ENCODE measurements at places on chromosomes 5 and 9.

DNA sequence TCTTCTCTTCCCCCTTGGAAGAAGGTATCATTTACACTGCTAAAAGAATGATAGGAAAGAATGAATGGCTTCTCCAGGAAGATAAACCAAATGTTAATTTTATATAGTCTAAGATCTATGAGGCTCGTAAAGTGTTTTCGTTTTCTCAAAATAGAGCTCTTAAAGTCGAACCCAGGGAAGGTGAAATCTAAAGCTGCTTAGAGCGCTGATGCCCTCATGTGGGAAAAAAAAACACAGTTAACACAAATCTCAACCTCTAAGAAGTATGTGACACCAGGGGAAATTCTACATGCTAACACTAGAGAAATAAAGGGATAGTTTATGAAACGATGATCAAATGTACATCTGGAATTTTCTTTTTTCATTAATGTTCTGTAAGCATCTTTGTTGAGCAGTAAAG lies 257.9 kb downstream of the RASEF start:
- no peak for DNase-seq

DNA sequence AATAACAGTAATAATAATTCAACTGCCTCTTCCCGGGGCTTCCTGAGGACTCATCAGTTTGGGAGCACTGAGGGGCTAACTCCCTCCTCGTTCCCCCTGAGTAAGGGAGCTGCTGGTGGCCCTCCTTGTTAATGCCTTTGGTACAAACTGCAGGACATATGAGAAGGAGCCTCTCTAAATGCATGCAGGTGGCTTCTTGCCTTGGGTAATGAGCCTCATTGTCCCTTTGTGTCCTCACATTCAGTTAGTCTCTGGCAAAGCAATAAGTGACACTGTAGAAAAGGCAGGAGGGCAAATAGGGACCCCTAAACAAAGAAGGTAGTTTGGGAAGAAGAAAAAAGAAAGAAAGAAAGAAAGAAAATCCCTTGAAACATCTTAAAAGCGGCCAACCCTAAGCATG lies 95.4 kb upstream of the ERCC6L2 start:
- no peak for DNase-seq

GRCh38 chr5:39080597-39081204 lies 6.5 kb upstream of the RICTOR start:
- DNase-seq = no peak

DNA sequence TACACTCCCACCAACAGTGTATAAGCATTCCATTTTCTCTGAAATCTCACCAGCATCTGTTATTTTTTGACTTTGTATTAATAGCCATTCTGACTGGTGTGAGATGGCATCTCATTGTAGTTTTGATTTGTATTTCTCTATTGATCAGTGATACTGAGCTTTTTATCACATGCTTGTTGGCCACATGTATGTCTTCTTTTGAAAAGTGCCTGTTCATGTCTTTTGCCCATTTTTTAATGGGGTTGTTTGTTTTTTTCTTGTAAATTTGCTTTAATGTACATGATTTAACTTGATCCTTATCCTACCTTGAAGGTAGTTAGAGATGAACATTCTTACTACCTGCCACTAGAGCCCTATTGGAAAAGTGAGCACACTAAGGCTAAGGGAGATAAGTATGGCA lies 151.2 kb upstream of the KIF2A start:
- DNase-seq = no peak

- no peak for DNase-seq
These were observed 75.3 kb downstream of the ARHGAP26 start for GRCh38 chr5:142845402-142845921.

- DNase-seq = no peak
These were observed 49.5 kb upstream of the TYRP1 start for GRCh38 chr9:12643686-12644085.

- no peak for DNase-seq
These were observed 69.5 kb downstream of the NIPBL start for GRCh38 chr5:36946101-36946500.

DNA sequence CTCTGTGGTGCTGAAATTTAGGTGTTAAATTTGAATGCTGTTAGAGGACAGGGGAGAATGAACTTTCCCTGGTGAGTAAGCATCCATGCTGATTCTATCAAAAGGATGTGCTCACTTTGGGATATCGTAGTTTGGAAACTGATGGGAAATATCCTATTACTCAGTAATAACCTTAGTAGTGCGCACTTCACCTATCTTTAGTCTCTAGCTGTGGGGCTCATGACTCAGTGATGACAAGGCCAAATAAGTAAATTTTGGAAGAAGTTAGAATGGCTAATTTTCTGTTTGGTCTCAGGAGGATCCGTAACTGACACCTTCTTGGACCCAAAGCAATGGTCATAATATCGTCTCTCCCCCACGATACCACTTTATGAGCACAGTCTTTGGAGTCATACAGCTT lies 448.4 kb downstream of the PSAT1 start:
- no peak for DNase-seq

DNA sequence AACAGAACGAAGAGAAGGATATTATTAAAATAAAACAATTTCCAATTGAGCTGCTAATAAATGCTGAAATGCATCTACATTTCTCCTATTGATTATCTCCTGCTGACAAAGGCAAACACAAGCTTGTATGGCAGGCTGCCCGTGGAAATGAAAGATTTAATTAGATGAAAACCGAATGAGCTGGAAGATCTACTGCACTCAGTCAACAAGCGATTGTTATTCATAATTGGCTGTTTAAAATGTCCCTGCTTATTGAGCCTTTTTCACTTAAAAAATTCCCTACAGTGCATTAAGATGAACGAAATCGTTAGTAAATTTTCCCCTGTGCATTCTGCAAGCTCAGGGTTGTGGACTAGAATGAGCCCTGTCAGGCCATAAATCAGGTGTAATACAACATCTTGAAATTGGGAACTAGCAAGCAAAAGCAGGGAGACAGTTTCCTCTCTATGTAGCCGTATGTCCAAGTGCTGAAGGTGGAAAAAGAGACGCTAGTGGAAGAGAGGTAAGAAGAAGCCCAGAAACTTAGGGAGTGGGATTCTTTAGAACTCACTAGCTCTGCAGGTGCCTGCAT lies 28.5 kb upstream of the KIF4B start:
- no peak for DNase-seq

- no peak for DNase-seq
These were observed 25.6 kb upstream of the GCNT1 start for GRCh38 chr9:76433406-76433805.

GRCh38 chr5:178281331-178281730 lies 48.7 kb upstream of the PHYKPL start:
- no peak for DNase-seq

Measured in amygdala (tissue), 56 donors.